Ovary (tissue), 10 donors: ENCODE measurements at places on chromosomes 6 and 20.

DNA sequence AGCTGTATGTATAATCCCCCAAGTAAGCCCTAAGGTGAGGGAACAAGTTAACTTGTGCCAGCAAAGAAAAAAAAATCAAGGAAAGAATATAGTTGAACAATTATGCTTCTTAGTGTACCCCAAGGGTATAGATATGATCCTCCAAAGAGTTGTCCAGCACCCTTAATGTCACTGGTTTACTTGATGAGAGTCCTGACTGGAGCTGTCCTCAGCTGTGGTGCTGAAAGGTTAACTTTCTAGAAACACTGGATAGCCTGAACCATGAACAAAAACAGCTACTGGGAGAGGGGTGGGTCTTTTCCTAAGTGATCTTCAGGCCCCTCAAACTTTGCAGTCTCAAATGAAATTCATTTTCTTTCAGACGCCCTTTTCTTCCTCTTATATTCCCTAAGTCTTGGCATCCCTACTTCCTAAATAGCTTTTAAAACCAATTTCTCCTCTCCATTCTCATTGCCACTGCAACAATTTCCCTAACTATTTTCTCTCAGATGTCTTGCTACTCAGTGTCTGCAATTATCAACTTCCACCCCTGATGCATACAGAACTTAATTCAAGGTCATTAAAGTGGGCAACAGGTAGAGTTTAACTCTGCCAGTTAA is 83.5 kb upstream of the PROKR2 start:
- DNase-seq, result no peak

DNA sequence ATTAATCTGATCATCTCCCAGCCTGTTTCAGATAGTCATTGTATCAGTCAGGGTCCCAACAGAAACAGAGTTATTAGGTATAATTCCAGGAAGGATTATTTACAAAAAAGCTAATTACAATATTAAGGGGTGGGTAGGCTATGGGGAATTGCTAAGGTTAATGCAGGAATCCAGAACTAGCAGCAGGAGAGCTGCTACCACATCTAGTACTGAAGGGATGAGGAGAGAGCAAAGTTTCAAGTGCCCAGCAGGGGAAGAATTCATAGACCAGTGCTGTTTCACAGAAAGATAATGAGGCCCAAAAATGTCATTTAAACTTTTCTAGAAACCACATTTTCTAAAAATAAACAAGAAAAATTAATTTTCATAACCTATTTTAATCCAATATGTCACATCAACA is 284.2 kb downstream of the HACE1 start:
- DNase-seq, result no peak

- no peak for DNase-seq
These were observed 4.4 kb downstream of the GSS start for GRCh38 chr20:34951252-34951651.

- no peak for DNase-seq
These were observed 284.3 kb upstream of the IRAK1BP1 start for GRCh38 chr6:78583079-78583478.
